Fibroblast of skin of left quadriceps (primary cell): ENCODE measurements at places on chromosomes 11 and 22.

DNA sequence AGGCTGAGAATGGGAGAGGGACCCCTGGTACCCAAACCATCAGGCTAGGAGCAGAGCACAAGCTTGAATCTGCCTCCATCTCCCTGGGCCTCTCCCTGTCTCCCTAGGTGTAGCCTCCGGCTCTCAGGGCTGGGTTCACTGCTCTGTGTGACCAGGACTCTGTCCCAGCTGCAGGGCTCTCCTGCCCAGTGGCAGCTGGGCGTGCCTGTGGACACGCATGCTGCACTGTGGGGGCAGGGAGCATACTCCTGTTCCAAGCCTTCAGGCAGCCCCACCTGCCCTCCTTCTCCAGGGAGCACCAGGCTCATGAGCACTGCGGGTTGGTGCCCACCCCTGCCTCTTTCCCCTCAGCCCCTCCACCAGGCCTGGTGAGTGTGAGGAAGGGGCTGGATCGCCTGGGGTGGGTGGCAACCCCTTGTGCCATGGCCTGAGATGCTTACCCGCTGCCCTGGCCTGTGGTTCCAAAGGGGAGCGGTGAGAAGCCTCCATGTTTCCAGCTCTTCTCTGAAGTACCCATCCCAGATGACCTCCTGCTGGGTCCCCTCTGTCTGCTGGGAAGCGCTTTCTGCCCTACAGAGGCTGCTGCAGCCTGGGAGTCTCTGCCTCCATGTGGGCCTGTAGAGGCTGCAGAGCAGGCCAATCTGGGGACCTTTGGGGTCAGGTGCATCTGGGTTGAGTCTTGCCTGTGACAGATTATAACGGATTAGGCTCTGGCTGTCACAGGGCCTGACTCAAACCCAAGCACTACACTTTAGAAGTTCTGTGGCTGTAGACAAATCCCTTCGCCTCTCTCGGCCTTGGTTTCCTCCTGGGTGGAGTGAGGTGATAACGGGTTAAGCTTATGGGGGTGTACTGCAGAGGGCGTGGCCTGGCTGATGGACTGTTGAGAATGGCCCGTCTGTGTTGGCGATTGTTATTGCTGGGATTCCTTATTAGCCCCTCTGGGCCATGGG is 43.7 kb downstream of the WNT11 start:
- DNase-seq, result no peak

DNA sequence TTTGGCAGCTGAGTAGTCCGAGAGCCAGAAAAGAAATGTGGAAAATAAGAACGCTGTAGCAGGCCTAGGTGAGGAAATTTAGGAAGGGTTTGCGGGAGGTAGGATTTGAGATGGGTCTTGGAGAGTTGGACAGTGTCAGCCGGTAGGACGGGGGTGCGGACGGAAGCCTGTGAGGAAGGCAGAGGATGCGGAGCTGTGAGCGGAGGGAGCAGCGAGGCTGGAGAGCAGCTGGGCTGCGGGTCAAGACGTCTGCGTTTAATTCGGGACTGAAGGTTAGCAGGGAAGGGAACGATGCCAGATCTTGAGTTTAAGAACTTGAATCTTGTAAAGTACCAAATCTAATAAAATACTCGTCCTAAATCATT is 669 bp upstream of the TIGD3 start:
- DNase-seq, result no peak

DNA sequence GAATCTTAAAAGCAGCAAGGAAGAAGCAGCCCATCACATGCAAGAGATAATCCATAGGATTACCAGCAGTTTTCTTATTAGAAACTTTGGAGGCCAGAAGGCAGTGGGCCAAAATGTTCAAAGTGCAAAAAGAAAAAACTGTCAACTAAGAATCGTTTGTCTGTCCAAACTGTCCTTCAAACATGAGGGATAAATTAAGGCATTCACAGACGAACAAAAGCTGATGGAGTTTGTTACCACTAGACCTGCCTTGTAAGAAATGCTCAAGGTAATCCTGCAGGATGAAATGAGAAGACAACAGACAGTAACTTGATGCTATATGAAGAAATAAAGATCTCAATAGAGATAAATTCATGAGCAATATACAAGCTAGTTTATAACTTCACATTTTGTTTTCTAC is 150.4 kb downstream of the WNT7B start:
- no peak for DNase-seq

DNA sequence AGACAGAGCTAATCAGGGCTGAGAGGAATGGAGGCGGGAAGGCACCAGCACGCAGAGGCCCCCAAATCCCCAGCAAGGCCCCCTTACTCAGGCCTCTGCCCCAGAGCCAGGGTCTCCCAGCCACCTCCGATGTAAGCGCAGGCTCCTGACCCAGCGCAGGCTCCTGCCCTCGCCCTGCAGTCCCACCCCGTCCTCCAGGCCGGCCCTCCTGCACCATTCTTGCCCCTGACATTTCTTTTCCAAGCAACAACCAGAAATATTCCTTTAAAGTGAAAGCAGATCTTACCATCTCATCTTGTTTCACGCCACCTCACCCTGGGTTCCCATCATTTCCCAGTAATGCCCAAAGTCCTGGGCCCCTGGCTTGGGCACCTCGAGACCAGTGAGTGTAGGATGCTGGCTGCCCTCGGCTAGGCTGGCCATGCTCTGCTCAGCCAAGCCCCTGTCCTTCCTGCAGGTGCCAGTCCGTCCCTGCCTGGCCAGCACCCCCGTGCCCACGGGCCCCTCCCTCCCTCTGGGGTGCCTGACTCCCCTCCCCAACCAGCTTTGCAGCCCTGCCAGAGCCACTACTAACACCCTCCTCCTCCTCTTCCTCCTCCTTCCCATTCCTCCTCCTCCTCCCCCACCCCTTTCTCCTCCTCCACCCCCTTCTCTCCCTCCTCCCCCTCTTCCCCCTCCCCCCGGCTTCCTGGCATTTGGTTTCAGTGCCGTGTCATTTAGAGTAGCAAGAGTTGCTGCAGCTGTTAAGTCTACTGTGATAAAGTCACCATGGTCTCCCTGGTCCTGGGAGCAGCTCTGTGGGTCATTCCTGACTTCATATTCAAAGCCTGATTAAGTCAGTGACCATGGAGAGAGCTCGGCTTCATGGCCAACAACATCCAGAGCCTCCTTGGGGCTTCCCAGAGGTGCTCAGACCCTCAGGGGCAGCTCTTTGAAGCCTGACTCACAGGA is 78.7 kb downstream of the PIWIL3 start:
- DNase-seq, result no peak

GRCh38 chr11:64900263-64900678 is 16.7 kb downstream of the ATG2A start:
- no peak for DNase-seq

- DNase-seq, result no peak
Observed at GRCh38 chr11:86749821-86750401, 50.4 kb upstream of the PRSS23 start.

- no peak for DNase-seq
Observed at GRCh38 chr11:70103256-70103975, 25.3 kb downstream of the ANO1 start.

GRCh38 chr11:112925516-112926310 is 35.5 kb upstream of the NCAM1 start:
- DNase-seq, result no peak

DNA sequence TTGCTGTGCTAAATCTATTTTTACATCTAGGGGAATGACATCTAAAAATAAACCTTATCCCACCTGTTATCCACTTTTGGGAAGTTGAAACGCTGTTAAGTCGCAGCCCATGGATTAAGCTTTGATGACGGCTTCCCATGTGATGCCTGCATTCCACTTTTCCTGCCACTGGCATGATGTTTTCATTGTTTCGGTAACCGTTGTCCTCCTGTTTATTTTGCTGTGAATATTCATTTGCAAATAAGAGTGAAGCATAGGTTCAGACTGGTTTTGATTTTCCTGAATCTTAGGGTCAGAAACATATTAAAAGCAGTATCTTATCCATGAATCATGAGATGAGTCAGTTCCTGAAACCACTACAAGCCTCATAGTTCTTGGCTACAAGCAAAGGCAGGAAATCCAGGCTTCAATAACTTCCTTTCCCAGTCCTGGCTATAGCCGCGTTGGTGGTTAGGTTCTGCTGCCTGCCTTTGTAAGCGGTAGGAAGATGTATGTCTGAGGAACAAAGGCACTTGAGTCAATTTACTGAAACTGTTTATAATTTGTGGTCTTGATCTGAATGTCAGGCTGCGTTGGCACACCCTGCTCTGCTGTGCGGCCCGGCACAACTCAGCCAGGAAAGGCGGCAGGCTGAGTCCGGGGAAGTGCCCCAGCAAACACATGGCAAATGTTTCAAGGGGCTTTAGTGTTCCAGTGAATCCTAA is 19.4 kb downstream of the TEAD1 start:
- DNase-seq, result peak; percentile 96

DNA sequence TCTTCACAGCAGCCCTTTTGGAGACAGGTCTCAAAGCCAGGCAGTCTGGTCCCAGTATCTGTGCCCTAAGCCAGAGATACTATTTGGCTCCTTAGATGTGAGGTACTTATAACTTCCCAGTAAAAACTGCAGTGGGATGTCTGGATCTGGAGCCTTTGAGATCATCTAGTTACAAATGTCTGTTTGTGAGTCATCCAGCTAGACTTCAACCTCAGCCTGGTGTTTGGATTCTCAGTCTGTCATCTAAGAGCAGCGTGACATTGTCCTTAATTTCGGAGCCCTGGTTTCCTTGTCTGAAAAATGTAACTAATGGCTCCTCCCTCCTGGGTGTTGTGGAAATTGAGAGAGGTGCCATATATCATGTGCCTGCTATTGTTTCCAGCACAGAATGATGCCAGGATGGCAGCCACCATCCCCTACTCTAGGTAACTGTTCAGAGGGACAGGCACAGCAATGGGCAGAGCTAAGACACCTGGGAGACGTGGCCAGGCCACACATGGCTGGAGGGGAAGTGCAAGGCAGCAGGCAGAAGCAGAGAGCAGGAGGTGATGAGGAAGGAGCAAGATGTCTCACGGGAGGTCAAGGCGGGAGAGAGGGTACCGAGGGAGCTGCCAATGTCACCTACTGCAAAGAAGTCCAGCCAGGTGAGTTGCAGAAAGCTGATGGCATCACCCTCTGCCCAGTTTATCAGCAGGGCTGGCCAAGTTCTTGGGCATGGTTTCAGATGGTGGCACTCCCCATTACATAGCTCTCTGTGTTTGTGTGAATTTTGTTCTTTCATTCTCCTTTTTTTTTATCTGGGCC is 20.6 kb upstream of the ST3GAL4 start:
- DNase-seq, result no peak

DNA sequence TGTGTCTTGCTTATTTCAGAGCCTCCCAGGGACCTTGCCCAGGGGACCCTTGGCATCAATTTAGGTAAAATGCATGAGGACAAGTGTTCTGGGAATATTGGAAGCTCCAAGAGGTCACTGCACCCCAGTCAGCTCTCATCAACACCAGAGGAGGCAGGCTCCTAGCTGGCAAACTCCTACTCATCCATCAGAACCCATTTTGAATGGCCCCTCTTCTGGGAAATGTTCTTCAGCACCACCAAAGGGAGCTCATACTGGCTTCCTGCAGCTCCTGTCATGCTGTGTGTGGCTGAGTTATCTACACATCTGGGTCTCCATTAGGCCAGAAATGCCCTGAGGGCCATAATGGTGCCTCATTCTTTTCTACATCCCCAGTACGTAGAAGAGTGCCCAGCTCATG is 17.7 kb downstream of the LRRC10B start:
- DNase-seq, result no peak

DNA sequence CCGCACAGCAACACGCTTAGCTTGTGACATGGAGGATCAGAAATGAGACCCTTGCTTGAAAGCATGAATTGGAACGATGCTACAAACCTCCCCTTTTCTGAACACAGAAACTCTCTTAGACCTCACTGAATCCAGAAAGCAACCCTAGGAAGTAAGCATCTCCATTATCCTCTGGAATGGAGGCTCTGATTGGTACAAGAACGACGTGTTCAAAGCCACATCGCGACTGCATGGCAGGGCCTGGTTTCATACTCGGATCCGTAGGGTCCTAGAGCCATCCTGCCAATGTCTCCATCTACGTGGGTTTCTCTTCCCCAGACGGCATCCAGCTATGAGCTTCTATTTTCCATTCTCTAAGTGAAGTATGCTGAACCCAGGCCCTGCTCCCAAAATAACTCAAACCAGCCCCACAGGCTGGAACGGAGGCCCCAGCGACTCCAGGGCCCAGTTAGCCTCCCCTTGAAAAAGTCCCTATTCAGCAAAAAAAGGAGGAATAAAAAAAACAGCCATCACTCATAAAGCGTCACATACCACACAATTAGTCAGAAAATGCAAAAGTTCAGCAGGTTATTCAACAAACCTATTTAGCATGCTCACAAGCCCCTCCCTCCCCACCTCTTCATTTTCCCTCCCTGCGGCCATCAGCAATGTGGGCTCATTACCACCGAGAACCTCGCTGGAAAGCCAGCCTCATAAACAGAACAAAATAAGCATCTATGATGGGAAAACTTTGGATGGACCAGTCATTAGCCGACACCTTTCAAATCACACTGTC is 7.1 kb upstream of the MN1 start:
- DNase-seq, result no peak

DNA sequence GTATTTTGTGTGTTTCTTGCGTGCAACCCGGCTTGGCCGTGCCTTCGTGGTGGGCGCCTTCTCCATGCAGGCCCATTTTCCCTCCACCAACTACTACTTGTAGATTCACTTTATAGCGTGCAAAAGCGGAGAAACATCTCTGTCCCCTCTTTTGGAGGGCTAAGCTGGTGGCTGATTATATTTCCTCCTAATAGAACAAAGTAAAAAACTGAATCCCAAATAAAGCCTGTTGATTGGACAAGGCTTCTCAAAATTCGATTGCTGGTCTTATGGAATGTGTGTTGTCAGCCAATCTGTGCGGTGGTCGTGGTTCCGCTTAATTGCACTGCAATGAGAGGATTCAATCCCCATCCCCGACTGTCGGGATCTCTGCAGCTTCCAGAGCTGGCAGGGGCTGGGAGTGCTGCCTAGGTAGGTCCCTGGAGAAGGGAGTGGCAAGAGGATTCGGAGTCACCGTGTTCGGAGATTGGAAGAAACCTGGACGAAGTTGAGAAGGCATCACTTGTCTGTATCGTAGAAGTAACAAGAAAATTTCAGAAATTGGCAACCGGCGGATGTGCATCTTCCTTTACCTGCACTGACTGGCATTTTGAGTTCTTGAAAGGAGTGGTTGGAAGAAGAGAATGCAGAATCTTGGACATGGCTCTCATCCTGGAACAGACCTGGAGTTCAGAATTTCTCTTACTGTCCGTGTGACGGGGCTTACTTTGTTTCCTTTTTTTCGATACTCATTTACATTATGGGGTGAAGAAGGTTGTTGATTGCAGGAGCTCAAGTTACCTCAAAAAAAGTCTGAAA is 1.1 kb downstream of the HMGXB4 start:
- peak; percentile 16 for DNase-seq

- DNase-seq, result no peak
Observed at GRCh38 chr11:119041821-119042514, 11.3 kb upstream of the SLC37A4 start.

DNA sequence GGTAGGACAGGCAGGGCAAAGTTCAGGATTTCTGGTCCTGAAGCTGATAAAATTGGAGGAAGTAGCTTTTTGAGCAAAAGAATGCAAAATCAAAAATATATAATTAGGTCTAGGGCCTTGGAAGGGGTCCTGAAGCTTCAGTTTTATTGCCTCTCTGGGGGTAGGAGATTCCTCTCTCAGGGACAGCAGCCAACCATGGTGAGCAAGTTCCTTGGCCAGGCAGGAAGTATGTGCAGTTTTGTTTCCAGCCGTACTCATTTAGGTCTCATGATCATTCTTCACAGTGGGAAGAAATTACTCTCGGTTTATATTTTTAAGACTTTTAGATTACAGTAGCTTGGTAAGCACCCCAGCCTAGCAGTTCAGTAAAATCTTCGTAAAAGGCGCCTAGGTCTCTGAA is 2.9 kb upstream of the RAB38 start:
- DNase-seq, result no peak

GRCh38 chr22:36998620-36999351 is 20.5 kb downstream of the TST start:
- DNase-seq, result no peak

GRCh38 chr11:122847466-122847865 is 9.2 kb downstream of the CRTAM start:
- DNase-seq, result no peak
